Activated gamma-delta T cell treated with Interleukin-2 at 50 U/mL for 16 hours (primary cell): ENCODE measurements at places on chromosomes 4 and X.

DNA sequence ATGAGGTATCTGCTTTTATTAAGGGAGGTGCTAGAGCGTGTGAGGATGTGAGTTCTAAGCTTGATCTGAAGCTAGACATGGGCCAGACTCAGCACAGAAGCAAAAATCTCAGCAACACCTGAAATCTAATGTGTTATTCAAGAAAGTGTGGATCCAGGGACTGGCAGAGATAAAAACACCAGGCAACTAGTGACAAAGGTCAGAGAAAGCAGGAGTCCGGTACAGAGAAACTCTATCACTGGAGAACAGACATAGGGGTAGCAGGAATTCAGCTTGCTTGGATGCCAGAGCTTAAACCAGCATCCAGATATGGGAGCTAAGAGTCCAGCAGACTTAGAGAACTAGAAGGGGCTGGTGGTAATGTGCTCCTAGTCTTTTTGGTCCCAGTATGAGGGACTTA, 34.0 kb downstream of the VCX start:
- DNase-seq, result no peak

DNA sequence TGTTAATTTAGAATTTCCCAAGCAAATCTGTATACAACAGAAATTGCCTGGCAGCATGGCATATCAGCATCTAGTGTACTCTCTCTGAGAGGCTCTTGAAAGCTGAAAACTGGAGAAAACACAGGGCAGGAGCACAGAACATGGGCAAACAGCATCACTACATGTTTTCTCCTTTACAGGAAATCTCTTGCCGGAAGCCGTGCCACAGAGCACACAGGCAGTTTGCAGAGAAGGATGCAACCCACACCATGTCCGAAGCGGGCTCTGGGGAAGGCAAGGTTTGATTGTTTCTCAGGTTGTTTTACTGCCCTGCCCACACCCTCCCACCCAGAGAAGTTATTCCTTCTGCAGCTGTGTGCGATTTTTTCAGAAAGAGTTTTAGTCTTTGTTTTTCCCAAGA, 41.1 kb upstream of the FAM9C start:
- peak; percentile 55 for DNase-seq

DNA sequence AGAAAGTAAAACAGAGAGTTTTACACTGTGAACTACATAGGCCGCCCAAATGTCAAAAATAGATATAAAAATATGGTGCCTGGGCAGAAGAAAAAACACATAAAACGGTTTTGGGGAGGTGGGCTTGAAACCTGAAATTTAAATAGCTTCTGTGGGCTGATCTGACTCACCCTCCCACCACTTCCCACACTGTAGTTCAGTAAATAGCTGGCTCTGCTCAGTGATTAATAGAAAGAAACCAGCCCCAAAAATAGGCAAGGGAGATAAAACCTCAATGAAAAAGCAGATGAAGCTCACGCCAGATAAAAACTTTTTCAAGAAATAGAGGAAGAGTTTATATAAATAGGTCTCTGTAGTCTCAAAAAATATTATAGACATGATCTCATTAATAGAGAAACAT, 13.2 kb upstream of the COX7B2 start:
- no peak for DNase-seq

DNA sequence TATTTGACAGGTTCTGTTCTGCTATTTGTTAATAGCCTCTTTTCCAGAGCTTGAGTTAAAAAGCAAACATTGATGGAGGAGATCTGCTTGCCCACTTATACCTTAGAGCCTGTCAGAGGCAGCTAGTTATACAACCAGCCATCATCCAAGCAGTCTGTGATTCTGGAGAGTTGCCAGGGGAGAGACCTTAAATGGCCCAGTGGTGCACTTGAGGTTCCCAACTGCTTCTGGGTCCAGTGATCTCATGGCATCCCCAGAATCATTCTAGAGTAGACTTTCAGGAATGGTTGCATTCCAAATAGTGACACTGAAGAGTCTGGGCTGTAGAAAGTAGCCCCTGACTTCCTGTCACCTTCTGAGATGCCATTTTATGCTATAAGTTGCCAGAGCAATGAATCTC, 160.7 kb downstream of the FHIP1A start:
- DNase-seq, result no peak

- no peak for DNase-seq
Measured at GRCh38 chr4:149754526-149754925, 61.1 kb downstream of the IQCM start.

DNA sequence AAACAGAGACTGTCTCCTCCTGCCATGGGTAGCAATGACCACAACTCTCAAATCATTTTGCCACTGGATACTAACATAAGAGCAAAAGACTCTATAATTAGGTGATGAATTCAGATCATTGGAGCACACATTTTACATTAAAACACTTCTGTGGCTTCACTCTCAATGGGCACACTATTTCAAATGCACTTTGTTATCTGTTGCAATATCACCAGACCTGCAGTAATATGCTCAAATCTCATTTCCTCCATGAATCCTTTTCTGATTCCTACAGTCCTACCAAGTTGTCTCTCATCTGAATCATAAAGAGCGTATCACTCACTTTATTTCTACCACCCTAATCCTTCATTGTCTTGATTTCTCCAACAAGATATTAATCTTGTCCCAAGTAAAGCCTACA, 302.8 kb downstream of the KCNIP4 start:
- DNase-seq, result no peak

DNA sequence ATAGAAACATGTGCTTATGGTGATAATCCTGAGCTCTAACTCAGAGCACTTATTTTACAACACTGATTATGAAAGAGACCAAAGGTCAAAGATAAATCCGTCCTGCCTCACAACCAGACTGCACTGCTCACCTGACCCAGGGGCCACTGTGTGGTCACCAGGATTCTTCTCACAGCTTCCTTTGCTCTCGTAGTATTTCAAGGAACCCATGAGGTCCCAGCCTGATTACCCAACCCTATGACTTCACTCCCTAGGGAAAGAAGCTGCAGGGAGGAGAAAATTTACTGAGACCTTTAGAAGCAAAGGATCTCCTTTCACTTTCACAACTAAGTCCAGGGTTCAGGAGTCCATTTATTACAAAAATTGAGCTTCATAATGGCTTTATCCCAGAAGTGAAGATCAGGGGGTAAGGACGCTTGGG, 9.6 kb downstream of the SLC25A5 start:
- DNase-seq, result no peak

GRCh38 chr4:183416879-183417755, 27.3 kb upstream of the CDKN2AIP start:
- no peak for DNase-seq

DNA sequence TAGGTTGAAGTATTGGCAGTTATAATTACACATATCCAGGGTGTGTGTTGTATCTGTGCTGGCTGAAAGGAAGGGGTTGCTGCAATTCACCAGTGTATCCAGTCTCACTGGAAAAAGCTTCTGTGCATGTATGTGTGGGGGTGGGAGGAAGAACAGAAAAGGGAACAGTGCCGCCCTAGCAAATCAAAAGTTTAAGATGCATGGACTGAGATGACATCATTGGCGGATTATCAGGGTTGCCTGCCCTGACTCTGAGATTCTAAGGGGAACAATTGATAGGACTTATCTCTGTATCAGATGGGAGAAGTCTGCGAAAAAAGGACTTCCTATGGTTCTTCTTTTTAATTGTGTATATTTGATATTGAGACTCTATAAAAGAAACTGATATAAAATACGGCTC, 3.5 kb downstream of the SLC25A43 start:
- no peak for DNase-seq

DNA sequence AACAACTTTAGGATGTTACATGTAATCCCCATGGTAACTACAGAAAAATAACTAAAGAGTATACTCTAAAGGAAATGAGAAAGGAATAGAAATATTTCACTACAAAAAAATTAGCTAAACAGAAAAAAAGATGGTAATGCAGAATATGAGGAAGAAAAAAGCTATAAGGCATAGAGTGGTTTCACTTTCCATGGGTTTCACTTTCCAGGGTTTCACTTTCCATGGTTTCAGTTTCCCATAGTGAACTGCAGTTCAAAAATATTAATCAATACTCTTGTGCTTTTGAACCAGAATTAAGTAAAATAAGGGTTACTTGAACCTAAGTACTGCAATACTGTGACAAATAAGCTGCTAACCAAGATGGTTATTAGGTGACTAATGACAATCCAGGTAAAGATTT, 42.0 kb downstream of the NPFFR2 start:
- no peak for DNase-seq

DNA sequence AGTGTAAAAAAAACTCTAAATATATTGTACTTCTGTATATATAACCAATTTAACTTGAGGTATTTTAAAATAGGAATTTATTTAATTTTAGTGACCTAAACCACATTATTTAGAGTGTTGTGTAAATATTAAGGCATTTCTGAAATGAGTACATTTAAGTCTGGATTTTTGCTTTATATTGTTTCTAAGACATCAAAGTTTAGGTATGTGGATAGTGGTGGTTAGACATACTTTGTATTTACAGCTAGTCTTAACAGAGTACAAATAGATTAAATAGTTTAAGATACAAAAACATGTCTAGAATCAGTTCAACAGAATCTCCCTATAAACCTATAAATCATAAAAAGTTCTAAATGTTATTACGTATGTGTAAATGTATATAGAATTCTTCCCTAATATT, 588.5 kb downstream of the TRIML1 start:
- DNase-seq, result no peak

DNA sequence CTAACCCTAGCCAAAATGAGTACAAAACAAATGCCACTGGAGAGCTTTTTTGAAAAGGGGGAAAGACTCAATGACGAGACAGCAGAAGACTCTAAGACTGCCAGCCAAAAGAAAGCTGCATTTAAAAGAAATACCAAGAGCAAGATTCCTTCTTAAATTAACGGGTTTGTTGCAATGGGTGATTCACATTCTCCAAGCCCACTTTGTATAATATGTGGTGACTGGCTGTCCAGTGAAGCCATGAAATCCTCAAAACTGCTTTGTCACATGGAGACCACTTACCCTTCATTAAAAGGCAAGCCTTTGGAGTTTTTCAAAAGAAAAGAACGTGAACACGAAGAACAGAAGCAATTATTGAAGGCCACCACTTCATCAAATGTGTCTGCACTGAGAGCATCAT, 68.2 kb downstream of the MRPL1 start:
- DNase-seq, result no peak

DNA sequence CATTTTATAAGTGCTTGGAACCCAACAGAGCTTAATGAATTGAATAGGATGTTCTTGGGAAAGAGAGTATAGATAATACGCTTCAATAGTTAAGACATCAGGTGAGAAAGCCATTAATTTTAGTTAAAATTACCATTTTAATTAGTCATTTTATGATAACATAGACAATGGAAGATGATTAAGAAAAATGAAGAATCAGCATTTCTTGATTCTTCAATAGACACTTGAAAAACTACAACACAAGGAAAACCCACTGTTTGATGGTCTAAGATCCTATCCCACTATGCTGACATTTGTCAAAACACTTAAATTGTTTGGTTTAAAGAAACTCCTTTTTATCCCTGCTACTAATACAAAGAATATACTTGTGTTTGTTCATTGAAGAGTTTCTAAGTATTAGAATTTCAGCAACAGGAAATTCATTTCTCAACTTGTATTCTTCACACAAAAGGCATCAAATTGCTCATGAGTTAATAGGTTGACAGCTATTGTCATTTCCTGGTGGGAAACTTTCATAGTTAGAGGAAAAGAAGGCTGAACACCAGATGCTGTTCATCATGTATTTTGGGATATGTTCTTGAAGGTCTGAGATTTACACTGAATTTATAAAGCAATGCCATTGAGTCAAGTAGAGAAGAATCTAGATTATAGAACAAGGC, 9.6 kb upstream of the CXCL2 start:
- no peak for DNase-seq

DNA sequence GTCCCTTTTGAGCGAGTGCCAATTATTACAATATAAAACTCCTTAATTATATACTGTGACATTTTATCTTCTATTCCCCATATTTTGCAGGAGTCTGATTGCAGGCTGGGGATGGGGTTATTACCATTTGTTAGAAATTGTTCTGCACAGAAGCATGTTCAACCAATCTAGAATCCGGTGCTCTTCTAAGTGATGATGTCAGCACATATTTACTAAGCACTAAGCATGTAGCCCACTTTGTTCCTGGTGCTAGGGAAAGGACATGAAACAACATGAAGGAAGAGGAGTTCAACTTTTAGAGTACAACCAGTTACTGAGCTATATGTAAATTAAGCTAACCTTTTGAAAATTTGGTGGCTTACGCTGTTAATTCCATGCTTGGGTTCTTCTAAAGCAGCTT, 52.8 kb upstream of the IL1RAPL2 start:
- DNase-seq, result no peak

DNA sequence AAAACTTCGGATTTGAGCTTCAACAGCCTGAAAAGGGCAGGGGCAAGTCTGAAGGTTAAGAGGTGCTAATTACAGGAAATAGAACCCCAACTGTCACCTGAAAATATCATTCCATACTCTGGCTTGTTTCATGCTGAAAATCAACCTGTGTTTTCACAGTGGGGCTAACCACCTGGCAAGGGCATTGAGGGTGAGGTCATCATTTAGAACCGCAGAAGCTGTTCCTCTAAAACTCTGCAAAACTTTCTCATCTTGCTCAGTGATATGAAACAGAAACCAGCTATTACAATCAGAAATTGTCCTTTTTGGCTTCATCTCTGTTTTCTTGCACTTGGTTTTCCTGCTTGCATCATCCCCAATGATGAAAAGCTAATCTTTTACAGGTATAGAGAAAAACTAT, 247.6 kb downstream of the DCLK2 start:
- no peak for DNase-seq

DNA sequence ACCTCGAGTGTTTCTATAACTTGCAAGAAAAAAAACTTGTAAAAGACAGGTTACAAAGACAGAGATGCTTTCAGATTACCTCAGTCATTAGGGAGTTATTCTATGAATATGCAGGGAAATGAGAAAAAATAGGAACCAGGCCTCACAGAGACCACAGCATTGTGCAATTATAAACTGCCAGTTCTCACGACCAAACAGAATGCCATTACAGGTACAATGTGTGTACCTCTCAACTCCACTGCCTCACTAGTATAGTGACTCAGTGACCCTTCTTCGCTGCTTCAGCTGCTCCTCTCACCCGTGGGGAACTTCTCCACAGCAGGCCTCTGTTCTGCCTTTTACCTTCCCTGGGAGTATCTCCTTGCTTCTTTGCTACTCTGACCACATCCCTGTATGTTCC, 2.3 kb upstream of the HTATSF1 start:
- DNase-seq, result no peak
